SK-N-SH (cell line): ENCODE measurements at places on chromosomes 4 and X. TPM values are rescaled to one million over a fixed set of nuclear protein-coding genes. Genes with fewer than 3 reads are reported as not detected.
A peak's percentile ranks its signal among the peaks of the same experiment; 100 is the strongest.

SYNPO2 gene
- polyA plus RNA-seq = 7.2 and 10.8 TPM in 2 replicates

PLCXD1 gene
- polyA plus RNA-seq = 14.8 and 15.1 TPM in 2 replicates

PF4V1 gene
- not detected in 2 replicates for polyA plus RNA-seq

- peak; percentile 73 for DNase-seq
Observed at GRCh38 chr4:159042097-159042605, 60.7 kb upstream of the RAPGEF2 start.

DNA sequence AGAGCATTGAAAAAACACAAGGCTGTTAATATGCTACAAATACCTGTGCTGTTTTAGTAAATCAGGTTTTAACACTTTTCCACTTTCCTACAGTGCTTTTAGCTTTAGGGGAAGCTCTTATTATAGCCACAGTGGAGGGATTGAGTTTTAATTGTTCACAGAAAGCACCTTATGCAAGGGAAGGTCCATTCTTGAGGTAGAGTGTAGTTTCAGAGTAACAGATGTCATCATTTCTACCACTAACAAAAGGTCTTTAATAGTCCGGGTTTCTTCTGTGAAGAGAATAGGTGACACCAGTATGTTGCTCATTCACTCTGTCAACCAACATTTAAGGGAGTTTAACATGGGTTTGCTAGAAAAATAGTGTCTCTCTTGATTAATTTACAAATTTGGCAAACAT, 104.4 kb downstream of the STIM2 start:
- no peak for DNase-seq

- DNase-seq = no peak
Observed at GRCh38 chr4:149885896-149886295, 70.3 kb upstream of the IQCM start.

GRCh38 chr4:89213382-89213701, 94.3 kb downstream of the GPRIN3 start:
- no peak for DNase-seq

GRCh38 chrX:11342673-11343072, 49.5 kb downstream of the AMELX start:
- DNase-seq = no peak

DNA sequence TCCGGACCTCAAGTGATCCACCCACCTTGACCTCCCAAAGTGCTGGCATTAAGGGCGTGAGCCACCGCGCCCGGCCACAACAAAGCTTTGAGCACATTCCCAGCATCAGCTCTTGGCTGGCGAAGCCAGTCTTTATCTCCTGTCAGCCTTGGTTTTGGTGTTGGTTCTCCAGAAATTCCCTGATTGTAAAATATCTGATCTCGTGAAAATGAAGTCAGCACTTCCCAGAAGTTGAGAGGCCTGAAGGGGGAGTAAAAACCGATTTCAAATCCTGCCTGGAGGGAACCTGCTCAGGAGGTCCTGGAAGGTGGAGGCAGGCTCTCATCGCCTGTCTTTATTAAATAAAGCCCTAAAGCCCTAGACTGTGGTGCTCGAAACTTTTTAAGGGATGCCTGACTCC, 33.6 kb downstream of the PTTG2 start:
- DNase-seq = no peak

- DNase-seq = no peak
Observed at GRCh38 chrX:40253771-40254170, 156.0 kb upstream of the BCOR start.

DNA sequence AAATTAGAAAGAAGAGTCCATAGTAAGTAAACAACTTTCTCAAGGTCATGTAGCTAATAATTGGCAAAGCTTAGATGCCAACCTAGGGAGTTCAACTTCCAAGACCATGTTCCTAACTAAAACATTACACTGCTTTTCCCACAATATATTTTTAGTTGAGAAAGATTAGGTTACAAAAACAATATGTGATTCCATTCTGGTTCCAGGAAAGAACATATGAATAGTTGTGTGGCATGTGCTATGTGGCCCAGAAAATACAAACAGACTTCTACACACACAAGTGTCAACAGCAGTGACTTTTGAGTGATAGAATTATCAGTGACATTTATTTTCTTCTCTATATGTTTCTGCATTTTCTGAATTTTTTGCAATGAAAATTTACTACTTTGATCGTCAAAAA, 62.7 kb upstream of the EDNRA start:
- no peak for DNase-seq

- DNase-seq = no peak
Observed at GRCh38 chr4:146271466-146271865, 57.1 kb downstream of the REELD1 start.

DNA sequence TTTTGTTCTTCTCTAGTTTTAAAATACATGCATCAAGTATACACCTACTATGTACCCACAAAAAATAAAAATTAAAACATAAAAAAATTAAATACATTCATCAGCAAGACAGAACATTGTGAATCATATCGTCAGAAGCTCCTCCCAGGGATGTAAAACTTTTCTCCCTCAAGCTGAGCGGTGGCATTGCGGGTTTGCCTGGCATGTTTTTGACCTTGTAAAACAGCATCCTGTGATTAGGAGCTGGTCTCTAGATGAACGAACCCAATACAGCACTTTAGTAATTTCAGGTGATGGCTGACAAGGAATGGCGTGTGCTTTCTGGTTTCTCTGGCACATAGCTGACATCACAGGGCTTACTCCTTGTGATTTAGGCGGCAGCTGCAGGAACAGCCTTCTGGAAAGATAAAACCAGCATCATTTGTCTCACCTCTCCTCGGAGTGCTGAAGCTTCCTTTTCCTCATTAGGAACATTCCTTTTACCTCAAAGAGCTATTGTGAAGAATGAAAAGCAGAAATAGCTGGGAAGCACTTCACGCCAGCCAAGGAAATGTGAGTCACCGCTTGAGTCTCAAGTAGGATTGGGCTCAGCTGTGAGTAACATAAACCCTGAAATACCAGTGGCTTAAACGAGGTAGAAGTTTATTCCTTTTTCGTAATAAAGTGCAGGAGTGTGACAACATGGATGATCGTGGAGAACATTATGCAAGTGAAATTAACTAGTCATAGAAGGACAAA, 44.3 kb downstream of the NYX start:
- DNase-seq = no peak

- DNase-seq = no peak
Observed at GRCh38 chrX:40247382-40247781, 149.6 kb upstream of the BCOR start.

DNA sequence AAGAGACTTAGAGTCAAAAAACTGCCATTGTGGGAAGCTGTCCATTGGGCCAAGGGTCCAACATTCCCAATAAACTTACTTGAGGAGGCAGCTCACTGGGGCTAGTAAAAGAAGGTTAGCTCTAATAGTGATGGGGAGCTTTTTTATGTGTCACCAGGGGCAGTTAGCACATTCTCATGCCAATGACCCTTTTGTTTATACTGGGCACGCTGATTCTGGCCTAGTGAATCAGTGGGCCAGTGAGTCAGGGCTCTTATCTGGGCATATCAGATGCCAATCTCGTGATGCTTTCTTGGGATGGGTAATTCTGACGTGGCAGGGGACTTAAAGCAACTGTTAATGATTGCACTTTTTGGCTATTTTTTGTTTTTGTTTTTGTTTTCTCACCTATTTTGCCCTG, 27.8 kb downstream of the TCEAL1 start:
- no peak for DNase-seq

DNA sequence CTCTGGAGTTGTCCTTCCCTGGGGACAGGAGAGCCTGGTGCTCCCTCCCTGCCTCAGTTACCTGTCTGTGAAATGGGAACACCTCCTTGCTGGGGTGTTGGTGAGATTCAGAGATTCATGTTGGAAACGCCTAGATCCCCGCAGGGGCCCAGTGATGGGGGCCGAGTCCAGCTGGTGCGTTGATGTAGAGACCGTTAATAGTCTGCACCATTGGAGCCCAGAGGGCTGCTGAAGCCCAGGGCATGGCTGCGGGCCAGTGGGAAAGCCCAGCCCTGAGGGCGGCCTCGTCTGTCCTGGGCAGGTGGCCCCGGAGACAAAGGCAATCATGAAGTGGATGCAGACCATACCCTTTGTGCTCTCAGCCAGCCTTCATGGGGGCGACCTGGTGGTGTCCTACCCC, 14.4 kb downstream of the CPZ start:
- DNase-seq = no peak

DNA sequence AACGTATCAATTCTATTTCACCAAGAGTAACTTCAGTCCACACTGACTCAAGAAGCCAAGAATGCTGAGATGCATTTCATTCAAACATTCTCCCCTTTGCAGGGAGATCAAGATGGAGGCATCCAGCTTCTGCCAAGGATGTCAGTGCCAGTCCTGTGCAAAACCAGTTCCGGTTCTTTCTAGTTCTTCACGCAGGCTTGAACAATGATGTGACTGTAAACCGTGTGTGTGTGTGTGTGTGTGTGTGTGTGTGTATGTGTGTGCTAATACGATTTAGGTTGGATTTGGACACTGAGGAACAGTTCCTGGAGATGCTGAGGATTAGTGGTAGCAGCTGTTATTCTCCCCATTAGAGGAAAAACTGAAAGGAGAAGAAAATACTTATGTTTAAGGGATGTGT, at the start of gene REELD1:
Gene REELD1, plus strand, starts transcription at position 301 of the 400 bp plus-strand sequence. CDS start 2,415 bp downstream, outside the sequence.
- DNase-seq = no peak

- no peak for DNase-seq
Observed at GRCh38 chrX:8404471-8404870, 60.2 kb upstream of the VCX3B start.

DNA sequence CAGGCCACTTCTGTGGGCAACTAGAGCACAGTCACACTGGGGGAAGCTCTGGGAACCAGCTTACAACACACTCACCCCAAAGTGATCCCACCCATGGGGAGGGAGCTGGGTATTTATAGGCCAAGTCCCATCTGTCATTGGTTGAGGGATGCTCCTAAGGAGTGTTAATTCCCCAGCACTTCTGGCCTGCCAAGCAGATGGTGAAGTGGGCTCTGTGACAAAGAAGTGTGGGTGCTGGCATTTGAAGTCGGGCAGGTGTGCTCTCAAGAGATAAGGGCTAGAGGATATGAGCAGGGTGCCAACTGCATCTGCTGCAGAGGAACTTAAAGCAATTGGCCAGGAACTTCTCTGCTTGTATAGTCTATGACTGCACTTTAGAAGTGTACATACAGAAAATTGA, 30.9 kb downstream of the PTCHD1 start:
- DNase-seq = no peak
